ENCODE measurements at places on chromosomes 12 and 14. TPM values are rescaled to one million over a fixed set of nuclear protein-coding genes. Genes with fewer than 3 reads are reported as not detected.
A peak's percentile ranks its signal among the peaks of the same experiment; 100 is the strongest.

The GYS2 gene
- polyA plus RNA-seq, result not detected

The GPRC5D gene
- 5.5 TPM for polyA plus RNA-seq

The ANO2 gene
- polyA plus RNA-seq, result 24.5 TPM

The CD4 gene
- 22.2 TPM for polyA plus RNA-seq

The INSM2 gene
- polyA plus RNA-seq, result 0.55 TPM

The SLC6A12 gene
- 6.4 TPM for polyA plus RNA-seq

The LIN7A gene
- 48.6 TPM for polyA plus RNA-seq

The FBRSL1 gene
- polyA plus RNA-seq, result 51.1 TPM

The PTCSC3 gene
- not detected for polyA plus RNA-seq

The NOXRED1 gene
- 18.0 TPM for polyA plus RNA-seq

GRCh38 chr12:15963271-15963670 lies 52.1 kb downstream of the DERA start:
- DNase-seq, result no peak

GRCh38 chr12:110421701-110422100 lies 18.2 kb upstream of the ANAPC7 start:
- DNase-seq, result no peak

GRCh38 chr14:21059842-21060613 lies 2.4 kb downstream of the RNASE8 start:
- DNase-seq, result no peak

DNA sequence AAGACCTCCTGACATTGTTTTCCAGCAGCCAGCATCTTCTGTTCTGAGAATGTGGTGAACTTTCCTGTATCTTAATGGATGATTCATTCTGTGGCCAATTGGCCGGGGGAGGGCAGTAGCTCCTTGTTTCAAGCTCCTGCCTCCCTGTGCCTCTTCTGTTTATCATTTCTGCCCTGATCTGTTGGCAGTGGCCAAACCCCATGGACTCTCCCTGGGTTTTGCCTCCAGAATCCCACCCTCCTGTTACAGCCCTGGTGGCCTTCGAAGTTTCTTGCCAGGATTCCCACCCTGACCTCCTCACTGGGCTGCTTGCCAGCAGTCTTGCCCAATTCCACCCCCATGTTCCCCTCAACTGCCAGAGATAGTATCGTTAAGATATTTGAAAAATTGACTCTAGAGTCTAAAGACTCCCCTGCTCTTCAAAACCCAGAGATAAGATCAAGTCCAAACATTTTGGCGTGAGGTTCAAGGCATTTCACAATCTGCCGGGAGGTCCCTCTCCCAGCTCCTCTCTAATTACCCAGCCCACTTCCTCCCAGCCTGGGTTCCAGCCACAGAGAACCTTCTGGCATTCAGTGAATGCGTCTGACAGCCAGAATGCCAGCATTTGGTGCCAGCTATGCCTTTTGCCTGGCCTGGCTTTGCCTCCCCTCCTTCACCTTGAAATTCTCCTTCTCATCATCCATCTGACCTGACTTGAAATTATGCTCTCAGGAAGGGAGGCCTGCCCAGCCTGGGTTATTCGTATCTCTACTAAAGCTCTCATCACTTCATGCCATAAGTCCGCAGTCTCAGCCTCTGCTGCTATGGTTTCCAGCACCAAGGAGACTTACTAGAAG lies 37.7 kb upstream of the TXNRD1 start:
- peak; percentile 80 for DNase-seq

DNA sequence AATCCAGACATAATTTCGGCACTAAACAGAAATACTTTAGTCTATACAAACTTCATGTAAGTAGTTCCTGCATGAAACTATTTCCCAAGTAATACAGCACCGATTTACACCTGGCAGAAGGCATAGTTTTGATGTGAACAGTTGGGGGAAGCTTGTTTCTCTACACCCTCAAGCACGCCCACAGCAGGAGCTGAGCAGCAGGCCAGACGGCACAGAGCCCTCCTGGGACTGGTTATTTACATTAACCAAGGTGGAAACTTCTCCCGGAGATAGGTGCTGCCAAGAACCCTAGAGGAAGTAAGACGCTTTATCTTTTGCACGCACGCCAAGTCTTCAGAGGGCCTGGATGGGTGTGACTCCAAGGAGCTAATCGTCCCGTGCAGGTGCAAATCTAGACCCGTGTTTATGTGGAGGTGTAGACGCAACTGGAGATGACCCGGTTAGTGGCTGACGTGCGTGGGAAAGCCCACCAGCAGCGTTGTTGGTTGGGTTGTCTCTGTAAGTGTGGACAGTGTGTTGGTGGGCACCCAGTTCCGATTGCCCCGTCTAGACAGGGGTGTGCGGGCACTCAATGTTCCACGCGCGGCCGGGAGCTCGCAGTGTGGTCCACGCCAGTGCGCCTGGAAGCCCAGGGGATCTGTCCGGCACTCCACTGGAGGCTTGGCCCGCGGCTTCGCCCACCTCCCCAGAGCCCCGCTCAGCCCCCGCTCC lies 767 bp upstream of the TCP11L2 start:
- peak; percentile 51 for DNase-seq

- no peak for DNase-seq
Observed at GRCh38 chr12:109557805-109558204, 15.5 kb downstream of the MMAB start.

GRCh38 chr12:131830914-131831571 lies 2.9 kb downstream of the MMP17 start:
- DNase-seq, result no peak

DNA sequence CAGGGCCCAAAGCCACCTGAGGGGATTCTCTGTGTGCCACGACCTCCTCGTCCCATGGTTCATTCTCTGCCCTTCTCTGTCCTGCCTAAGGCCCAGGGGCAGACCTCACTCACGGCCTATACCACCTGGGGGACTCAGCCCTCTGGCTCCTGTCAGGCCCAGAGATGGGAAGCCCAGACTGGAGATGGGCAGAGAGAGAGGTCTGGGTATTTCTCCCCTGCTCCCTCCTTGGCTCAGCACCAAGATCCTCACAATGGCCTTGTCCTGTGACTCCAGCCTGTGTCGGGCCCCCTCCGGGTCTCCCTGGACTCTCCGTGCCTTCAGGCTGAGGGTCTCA lies 46.9 kb upstream of the BCL11B start:
- no peak for DNase-seq

GRCh38 chr14:101480747-101481530 lies 80.4 kb upstream of the DIO3 start:
- peak; percentile 16 for DNase-seq

GRCh38 chr14:39469094-39469710 lies 37.0 kb upstream of the FBXO33 start:
- DNase-seq, result peak; percentile 21

GRCh38 chr14:101169267-101169666 lies 265.7 kb upstream of the RTL1 start:
- no peak for DNase-seq

DNA sequence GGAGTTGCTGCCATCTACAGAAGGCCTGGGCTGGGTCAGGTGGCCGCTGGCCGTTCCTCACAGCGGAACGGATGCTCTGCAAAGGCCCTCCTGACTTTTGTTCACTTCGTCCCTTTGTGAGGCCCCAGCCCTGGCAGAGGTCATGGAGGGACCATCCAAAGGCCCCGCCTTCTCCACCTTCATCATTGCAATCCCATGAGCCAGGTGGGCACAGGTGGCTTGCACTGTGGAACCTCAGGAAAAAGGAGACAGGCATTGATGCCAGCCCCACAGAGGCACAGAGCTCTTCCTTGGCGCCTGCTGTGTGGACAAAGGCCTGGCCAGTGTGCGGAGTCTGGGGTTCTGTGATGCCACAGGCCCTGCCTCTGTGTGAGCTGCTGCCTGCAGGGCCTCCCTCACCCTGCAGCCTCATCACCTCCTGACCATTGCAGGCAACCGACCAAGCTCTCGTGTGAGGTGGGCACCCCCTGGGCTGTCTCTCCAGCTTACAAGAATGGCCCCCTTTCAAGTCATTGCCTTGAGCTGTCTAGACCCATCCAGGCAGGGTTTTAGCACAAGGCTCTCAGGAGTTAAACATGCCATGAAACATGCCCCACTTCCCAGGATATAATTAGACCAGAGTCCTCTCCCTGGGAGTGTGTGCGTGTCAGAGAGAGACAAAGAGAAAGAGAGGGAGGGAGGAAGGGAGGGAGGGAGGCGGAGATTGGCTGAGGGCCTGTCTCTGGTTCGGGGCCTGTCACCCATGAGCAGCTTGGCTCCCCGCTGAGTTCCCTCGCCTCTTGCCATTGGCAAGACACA lies 19.3 kb downstream of the NFKBIA start:
- peak; percentile 85 for DNase-seq

DNA sequence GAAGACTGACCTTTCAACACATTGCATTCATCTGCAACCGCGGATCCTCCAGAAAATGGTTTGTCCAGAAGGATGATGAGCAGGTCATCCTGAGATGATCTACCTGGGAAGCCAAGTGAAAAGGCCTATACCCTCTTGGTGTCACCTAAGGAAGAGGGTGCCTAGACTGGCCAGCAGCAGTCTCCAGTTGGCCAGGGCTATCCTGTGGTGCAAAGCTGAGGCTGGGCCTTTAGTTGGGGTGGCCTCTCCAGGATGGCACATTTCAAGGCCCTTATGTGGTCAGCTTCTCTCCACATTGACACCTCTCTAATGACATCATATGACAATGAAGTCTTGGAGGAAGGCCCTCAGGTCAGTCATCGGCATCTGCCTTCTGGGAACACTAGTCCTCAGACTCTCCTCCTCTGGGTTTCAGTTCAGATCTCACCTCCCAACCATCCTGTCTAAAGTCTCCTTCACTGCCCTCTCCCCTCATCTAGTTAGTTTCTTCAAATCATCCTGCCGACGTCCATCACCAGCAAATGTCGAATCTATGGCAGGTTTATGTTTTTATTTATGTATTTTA lies 3.3 kb upstream of the SLC22A17 start:
- DNase-seq, result no peak

DNA sequence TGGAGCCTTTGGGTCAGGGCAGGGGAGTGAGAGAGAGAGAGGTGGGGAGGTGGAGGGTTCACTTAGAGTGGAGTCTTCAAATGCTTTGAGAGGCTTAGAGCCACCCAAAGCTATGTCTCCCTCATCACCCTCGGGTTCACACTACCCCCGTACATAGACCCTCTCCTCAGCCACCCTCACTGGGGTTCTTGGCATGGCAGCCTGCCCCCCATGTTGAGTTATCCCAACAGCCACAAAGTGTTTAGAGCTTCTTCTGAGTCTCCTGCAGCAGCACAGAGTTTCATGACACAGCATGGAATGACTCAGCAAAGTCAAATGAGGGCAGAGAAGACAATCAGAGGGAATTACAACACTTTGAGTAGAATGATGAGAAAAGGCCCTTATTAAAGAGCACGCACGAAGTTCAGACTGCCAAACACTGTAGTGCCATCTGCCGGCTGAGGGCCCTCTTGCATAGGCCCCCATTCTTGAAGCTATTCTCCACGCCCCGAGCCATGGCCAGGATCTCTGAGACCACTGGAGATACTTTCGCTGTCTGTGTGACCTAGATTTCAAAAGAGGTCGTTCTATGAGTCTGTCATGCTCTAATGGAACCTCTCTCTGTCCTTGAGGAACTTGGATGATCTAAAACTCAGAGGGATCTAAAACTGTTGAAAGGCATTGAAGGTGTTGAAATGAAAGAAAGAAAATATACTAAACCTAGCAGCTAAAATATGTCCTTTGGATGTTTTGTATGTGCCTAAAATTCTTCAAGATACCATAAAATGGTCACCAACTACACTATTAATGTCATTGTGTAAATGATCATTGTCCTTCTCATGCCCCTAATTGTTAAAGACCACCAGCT lies 221.9 kb downstream of the PELI2 start:
- peak; percentile 87 for DNase-seq

GRCh38 chr12:58117201-58117600 lies 175.8 kb downstream of the ATP23 start:
- DNase-seq, result no peak

DNA sequence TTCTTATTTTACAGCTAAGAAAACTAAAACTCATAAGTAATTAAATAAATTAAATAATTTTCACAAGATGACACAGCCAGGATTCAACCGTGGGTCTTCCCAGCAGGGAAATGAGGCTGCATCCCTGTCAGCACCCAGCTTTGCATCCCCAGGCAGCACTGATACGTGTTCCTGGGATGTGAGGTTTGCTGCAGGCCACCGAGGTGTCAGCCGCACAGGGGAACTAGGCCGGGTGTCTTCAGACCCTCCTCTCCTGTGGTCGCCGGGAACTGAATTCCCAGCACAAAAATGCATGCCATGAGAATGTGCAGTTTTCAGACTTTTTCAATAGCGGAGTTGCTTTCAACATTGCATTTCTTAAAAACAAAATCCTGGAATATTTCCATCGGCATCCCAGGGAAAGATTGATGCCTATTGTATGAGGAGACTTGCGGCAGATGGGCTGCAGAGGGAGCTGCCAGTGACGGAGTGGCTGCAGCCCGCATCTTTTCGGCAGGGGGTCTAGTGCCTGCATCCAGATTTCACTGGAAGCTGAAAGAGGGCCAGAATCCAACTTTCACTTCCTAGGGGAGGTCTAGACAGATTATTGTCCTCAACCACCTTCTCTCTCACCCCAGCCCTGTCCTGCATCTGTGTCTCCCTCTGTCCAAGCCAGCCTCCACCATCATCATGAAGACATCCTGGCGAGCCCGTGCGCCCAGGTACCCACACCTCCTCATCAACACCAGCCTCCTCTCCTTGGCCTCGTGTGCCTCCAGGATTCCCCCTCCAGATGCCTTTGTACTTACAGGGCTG lies 12.6 kb downstream of the LRTM2 start:
- no peak for DNase-seq

GRCh38 chr12:124426594-124427555 lies 132.0 kb downstream of the RFLNA start:
- peak; percentile 48 for DNase-seq

GRCh38 chr14:56208520-56208919 lies 90.3 kb downstream of the PELI2 start:
- DNase-seq, result no peak

DNA sequence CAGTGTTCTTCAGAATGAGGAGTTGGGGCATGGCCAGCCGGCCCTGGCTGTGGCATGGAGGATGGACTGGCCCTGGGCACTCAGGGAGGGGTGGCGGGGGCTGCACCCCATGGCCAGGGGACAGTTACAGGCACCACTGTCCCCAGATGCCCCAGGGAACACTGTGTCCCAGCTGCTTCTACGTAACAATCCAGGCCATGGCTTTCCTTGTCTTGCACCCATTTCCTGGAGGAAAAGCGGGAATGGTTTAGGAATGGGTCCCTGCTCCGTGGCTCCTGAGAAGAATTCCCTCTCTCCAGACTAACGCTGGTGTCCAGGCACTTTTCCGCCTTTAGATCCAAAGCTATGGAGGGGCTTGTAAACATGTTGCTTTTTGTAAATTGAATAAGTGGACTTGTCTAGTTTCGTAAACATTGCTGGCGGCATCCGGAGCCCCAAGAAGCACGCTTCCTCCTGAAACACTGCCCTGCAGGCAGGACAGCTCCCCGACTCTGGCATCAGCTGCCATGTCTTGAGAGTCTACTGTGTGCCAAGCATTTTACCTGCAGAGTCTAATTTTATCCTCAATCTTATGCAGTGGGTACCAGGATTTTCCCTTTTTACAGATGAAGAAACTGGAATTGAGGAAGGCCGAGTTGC lies 238.3 kb downstream of the SLC41A2 start:
- no peak for DNase-seq

GRCh38 chr14:102095871-102096568 lies 9.2 kb upstream of the HSP90AA1 start:
- no peak for DNase-seq

DNA sequence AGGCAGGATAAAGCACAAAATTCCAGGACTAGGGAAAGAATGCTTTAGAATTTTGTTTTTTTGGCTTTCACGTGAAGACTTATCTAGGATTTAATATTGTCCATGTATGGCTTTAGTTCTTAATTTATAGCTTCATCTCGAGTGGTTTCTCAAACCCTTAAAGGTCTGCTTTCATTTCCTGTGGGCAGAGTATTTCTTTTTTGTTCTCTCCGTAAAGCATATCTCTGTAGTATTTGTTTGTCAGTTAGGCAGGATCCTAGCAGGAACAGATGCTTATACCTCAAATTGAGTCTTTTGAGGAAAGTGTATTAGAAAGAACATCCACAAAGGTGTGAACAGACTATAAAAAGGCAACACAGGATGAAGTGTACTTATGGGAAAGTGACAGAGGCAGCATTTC lies 697.1 kb upstream of the SEL1L start:
- DNase-seq, result no peak

Data from testis (tissue), 5 donors.